ENCODE measurements at places on chromosomes 13 and 19.

GRCh38 chr19:22733691-22734090 lies 50.3 kb downstream of the ZNF99 start:
- no peak for DNase-seq

DNA sequence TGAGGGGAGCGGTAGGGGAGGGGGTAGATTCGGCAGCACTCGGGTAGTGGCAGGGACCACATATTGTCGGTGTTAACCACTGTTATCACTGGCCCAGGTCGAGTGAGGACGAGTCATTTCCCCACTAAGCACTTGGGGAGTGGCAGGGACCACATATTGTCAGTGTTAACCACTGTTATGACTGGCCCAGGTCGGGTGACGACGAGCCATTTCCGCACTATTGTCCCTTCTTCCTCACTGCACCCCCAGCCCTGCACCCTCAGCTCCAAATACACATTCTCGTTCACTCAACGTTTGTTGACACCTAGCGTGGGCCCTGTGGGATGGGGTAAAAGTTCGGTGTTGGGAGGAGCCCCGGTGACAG lies 467 bp upstream of the CLN5 start:
- DNase-seq = peak; percentile 65

- DNase-seq = no peak
These were observed 691.1 kb upstream of the SPRY2 start for GRCh38 chr13:81031996-81032395.

GRCh38 chr19:30359936-30360335 lies 12.2 kb upstream of the ZNF536 start:
- DNase-seq = no peak

- no peak for DNase-seq
These were observed 17.3 kb downstream of the NUFIP1 start for GRCh38 chr13:44971656-44972595.

DNA sequence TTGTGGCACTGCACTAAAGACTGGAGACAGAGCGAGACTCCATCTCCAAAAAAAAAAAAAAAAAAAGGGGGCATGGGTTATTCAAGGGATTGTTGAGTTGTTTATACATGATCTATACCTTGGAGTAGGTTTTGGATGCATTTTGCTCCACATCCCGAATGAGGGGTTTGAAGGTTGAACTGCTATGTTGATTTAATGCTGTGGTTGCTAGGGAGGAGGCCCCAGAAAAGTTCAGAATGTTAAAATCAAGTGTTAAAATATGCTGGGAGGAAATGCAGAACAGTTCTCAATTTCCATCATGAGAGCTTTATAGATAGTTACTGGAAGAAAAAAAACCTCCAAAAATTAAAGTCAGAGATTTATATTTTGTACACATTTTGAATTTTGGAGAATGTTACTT lies 116.5 kb downstream of the DNAJC15 start:
- DNase-seq = no peak

DNA sequence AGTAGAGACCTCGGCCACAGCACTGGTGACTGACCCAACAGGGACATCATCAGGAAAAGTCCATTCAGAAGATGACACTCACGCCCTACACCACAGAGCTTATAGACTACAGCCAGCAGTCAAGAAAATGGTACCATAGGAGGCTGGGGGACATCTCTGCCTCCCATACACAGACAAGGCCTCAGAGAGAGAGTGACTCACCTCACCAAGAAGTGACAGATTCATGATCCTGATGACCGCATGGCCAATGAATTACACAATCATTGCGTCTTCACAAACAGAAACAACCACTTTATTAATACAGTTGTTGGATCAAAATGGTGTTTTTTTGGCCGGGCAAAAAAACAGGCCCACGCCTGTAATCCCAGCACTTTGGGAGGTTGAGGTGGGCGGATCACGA lies 260.8 kb upstream of the TSHZ3 start:
- DNase-seq = no peak

- DNase-seq = no peak
These were observed 77.0 kb downstream of the TM9SF2 start for GRCh38 chr13:99577934-99578917.

- DNase-seq = no peak
These were observed 122.0 kb downstream of the SIPA1L3 start for GRCh38 chr19:38028913-38029510.

- no peak for DNase-seq
These were observed 72.6 kb downstream of the SIPA1L3 start for GRCh38 chr19:37979547-37980082.

GRCh38 chr19:57566396-57567265 lies 7.0 kb upstream of the ZNF550 start:
- DNase-seq = no peak

- no peak for DNase-seq
These were observed 3.7 kb upstream of the GP6 start for GRCh38 chr19:55041627-55042343.

DNA sequence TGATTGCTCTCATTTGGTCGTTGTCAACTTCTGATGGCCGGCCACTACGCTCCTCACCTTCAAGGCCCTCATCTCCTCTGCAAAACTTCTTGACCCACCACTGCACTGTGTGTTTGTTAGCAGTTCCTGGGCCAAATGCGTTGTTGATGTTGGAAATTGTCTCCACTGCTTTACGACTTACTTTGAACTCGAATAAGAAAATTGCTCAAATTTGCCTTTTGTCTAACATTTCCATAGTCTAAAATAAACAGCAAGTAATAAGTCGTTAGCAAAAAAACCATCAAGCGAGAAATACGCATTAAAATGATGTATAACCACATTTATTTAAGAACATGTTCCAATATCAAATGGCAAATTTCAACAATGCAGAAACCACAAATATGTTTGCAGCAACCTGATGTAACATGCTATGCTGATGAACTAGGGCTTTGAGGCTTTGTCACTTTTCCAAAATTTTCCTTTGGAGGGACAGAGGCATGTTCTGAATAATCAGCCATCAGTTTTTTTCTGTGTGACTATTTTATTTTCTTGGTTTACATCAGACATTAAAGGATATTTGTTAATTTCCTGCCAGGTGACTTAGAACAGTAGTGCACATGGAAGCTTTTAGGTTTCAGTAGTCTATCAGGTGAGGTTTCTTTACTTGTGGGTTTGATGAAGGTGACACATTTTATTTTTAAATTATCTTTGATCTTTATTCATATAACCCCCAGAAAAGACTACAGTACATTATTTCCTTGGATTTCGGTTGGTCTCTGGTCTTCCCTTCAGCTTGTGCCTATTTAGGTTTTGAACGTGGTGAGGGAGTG lies 74.7 kb upstream of the TEX29 start:
- no peak for DNase-seq

GRCh38 chr13:87259479-87260083 lies 411.6 kb upstream of the SLITRK5 start:
- DNase-seq = no peak

GRCh38 chr13:99614465-99614885 lies 113.2 kb downstream of the TM9SF2 start:
- DNase-seq = no peak

GRCh38 chr19:3115916-3116602 lies 19.8 kb upstream of the GNA15 start:
- DNase-seq = no peak

DNA sequence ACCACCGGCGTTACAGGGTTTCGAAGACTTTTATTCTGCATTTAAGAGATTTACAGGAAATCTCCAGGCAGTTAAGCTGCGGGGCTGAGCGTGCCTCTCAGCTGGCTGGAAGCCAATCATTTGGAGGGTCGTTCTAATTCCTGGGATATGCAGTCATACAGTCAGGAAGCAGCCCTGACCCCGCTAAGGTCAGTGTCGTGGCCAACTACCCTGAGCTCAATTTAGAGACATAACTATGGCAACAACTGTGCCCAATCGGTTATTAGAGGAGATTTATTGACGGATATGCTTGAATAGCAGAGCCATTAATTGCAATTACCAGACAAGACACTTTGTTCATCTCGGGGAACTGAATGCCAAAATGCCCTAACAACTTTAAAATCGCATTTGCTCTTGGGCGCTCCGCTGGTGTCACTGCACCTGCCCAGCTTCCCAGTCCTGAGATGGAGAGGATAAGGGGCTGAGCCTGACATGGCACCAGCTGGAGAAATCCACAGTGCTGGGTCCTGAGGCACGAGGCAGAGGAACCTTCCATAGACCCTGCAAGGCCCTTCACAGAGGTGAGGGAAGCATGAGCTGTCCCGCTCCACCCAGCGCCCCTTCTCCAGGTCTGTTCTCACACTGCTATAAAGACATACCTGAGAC lies 15.1 kb upstream of the ZNF507 start:
- DNase-seq = no peak

- DNase-seq = no peak
These were observed 2.0 kb downstream of the GPI start for GRCh38 chr19:34366738-34367623.

DNA sequence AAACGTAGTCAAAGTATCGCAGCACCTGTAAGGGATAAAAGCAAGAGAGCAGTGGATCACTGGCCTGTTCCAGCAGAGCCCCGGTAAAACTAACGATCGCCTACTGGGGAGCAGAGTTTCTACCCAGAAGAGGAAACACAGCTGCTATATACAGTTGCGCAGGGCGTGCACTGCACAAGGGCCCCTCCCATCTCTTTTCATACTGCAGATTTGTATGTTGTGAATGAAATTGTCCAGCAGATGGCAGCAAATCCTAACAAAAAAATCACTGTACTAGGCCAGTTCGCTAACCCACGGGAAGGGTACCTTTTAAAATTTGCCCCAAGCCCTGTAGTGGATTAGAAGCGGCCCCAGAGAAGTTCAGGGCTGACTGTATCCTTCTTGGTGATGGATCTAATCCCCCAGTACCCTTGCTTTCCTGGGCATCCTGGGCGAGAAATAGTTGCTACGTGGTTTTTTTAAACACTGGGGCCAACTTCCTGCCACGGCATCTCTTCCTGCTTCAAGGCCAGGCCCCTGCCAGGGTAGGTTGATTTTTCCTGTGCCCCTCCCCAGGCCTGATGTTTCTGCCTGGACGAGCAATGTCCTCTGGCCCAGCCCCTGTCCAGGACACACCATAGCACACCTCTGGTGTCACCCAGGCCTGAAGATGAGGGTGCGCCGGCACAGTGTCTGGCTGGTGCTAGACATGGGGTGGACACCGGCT lies 127.0 kb downstream of the IER2 start:
- peak; percentile 43 for DNase-seq

DNA sequence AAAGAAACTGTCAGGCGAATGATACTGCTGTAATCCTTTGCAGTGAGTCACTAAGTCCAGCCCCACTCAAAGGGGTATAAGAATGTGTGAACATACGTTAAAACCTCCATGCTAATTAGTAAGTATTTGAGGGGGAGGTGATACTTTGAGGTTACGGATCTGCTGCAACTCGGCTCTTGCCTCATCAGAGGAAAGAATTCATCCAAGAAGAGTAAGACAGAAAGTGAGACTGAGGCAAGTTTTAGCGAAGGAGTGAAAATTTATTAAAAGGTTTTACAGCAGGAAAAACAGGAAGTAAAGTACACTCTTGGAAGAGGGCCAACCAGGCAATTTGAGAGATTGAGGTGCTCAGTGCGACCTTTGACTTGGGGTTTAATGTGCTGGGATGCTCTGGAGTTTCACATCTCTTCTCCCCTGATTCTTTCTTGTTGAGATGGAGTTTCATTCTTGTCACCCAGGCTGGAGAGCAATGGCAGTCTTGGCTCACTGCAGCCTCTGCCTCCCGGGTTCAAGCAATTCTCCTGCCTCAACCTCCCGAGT lies 9.8 kb downstream of the CLEC4M start:
- DNase-seq = no peak

GRCh38 chr19:14580623-14581237 lies 2.2 kb upstream of the CLEC17A start:
- peak; percentile 58 for DNase-seq

DNA sequence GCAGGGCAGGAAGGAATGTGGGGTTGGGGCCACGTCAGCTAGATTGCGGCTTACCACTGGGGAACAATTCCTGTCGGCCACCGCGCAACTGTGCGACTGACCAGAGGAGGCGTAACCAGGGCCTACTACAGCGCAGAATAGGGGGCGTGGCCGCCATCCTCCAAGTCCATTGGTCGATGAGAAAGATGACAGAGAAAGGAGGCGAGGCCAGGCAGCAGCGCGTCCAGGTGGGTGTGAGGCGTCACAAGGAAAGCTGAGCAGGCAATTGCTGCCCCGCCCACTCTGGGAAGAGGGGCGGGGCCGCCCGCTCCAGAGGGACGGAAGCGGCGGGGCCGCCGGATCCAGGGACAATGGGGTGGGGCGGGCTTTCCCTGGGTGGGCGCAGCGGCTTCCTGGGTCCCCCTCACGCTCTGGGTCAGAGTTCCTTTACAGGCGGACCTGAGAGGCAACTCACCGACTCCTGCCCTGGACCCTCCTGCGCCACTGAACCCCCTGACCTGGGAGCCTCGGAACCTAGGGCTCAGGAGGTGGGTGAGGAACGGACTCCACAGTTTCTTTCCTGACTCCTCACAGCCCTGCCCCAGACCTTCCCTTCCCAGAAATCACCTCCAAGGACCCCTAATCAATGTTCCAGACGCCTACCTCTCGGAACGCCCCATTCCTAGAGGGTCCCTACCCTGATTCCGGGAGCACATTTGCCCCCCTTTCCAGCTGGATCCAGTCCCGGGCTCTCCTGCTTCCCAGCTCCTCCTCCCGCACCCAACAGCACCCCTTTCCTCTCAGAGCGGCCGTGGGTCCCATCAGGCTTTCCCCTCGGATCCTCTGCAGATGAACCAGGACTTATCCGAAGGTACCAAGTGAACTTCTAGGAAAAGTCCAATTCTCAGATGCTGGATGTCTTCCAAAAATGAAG lies 101.5 kb upstream of the ZNF492 start:
- no peak for DNase-seq

DNA sequence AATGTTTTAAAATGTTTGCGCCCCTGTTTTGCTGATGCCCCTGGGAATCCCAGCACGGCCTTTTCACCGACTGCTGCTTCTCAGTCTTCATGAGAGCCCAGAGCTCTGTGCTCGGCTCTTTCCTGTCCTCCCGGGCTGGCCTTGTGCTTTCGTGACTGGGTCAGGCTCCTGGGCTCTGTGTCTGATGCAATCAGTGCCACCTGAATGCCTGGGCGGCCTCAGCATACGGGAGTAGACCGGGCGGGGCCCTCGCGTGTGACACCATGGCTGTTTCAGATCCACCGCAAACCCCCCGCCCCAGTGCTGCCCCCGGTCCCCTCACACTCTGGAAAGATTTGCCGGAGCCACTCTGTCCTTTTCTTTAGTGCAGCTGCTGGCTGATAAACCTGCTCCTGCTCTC lies 21.4 kb downstream of the PABPC3 start:
- DNase-seq = no peak

GRCh38 chr13:30870049-30870884 lies 35.8 kb upstream of the MEDAG start:
- peak; percentile 47 for DNase-seq

- DNase-seq = no peak
These were observed 12.2 kb upstream of the CDC16 start for GRCh38 chr13:114222461-114222968.

DNA sequence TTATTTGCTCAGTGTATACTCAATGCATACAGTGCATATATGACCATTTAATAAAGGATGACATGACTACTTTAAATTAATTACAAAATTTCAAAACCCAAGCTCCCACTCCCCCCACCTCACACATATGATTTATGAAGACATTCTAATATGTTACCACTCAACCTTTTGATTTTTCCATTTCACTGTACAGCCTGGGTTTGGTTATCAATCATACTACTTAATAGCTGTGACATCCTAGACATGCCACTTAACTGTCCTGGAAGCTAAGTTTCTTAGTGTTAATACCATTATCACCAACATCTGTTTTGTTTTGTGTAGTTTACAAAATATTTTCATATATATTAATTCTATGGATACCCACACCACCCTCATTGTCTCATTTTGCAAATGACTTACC lies 42.2 kb downstream of the UBL3 start:
- DNase-seq = no peak

- peak; percentile 86 for DNase-seq
These were observed at the start of gene TBCB for GRCh38 chr19:36115453-36116343. Gene TBCB, plus strand, starts transcription at chr19:36115468. Its CDS starts 93 bp downstream, at chr19:36115561.
